Kidney epithelial cell (primary cell): ENCODE measurements at places on chromosomes 4 and X. TPM values are rescaled to one million over a fixed set of nuclear protein-coding genes. Genes with fewer than 3 reads are reported as not detected.

The PASD1 gene
- not detected in 2 replicates for total RNA-seq

The SPANXA2 gene
- total RNA-seq, result 0.41 TPM in 1 of 2 replicates, not detected in the other

The UGT8 gene
- total RNA-seq, result 6.6 and 12.3 TPM in 2 replicates

- DNase-seq, result no peak
These were observed 1.8 kb downstream of the TTC29 start for GRCh38 chr4:146943691-146944375.

- DNase-seq, result no peak
These were observed 926.1 kb downstream of the ADGRL3 start for GRCh38 chr4:62126064-62126732.

DNA sequence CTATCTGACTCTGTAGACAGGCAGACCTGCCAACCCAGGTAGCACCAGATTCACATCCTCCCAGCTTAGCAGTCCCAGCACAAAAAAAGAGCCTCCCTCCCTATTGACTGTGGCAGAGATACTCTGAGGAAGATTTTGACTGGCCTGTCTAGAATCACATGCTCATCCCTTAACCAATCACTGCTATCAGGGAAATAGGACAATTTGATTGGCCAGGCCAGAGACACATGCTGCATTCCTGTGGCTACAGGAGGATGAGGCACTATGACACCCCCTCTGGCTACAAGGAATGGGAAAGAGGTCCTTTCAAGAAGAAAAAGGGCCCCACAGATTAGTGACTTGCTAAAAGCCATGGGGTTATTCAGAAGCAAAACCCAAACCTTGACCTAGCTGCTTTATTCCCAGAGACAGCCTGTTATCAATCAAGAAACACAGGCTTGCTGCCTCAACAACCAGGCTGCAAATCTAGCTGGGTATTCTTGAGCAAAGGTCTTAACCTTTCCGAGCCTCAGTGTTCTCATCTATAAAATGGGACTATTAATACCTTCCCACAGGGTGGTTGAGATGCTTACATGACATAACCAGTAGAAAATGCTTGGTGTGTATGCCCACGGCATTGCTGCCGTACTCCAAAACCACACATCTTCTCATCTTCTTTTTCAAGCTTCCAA, 147.6 kb downstream of the BCOR start:
- no peak for DNase-seq

GRCh38 chr4:6908432-6909112, 1.1 kb upstream of the TBC1D14 start:
- no peak for DNase-seq

DNA sequence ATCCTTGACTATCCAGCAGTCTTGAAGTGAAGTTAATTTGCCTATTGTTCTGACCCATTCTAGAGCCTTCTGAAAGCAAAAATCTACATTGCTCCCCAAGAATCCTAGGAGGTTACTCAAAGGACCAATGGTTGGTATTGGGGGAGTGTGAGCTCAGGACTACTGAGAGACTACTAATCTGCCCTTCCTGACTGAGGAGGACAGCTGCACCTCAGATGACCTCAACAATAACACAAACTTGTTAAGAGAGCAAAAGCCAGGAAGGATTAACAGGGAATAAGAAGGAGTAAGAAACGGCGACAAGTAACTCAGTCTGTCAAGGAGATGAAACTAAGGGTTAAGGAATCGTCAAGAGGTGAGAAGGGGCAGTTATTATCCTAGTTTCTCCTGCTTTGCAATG, 43.4 kb downstream of the IDS start:
- DNase-seq, result no peak

DNA sequence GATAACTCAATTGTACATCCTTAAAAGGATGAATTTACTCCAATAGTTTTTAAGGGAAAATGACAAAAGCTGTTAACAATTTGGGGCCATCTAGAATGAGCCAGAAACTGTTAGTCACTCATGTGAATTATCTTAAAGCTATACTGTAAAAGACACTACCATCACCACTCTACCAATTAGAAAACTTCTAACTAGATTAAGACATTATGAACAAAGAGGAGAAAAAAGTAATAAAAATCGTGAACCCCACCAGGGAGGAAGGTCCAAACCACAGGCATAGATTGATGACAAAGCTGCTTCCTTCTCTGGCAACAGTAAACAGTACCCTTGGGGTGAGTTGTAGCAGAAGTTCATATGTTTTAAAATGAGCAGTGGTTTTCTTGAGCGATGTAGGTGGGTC, 106.1 kb downstream of the PDGFC start:
- no peak for DNase-seq

GRCh38 chrX:145910017-145910416, 92.4 kb downstream of the SLITRK2 start:
- no peak for DNase-seq

- no peak for DNase-seq
These were observed 32.8 kb upstream of the C4orf54 start for GRCh38 chr4:99690472-99690871.
